DMS 273 treated with DMSO at 0.1 percent for 48 hours (cell line): ENCODE measurements at places on chromosomes 2 and 18.

DNA sequence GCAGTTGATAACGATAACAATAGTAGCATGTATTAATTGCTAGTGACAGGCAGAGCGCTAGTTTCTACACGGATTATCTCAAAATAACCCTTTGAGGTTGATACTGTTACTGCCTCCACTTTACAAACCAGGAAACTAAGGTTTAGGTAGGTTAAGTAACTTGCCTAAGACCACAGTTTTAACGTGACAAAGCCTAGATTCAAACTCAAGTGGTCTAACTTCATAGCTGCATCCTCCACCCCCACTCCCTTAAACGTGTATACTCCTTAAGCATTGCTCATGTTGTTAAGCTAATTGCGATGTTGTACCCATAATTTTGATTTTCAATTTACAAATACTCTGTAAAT, 1.2 kb downstream of the ME2 start:
- no peak for DNase-seq

GRCh38 chr18:57333940-57334339, 18.4 kb upstream of the ST8SIA3 start:
- no peak for DNase-seq

GRCh38 chr2:196368546-196369225, 197.3 kb upstream of the STK17B start:
- DNase-seq = no peak

GRCh38 chr18:13320096-13320495, 101.5 kb downstream of the LDLRAD4 start:
- no peak for DNase-seq

- no peak for DNase-seq
These were observed 23.7 kb upstream of the SCYGR1 start for GRCh38 chr2:227411320-227411989.

- no peak for DNase-seq
These were observed 79.6 kb upstream of the REV1 start for GRCh38 chr2:99569386-99569785.

DNA sequence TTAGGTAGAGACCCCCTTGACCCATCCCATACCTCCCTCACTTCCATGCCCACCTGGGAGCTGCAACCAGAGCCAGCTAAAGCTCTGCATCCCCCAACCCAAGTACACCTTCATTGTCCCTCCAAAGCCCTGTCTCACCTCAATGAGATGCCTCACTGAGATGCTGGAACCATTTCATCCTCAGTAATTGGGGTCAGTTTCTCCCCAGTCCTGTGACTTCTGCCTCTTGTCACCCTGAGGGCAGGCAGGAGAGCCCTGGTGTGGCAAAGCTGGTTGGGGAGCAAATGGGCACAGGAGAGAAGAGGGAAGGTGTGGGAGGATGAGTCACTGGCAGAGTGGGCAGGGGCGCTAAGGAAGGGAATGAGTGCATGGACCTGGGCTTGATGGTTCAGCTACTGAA, 27.9 kb upstream of the NT5DC4 start:
- DNase-seq = no peak

DNA sequence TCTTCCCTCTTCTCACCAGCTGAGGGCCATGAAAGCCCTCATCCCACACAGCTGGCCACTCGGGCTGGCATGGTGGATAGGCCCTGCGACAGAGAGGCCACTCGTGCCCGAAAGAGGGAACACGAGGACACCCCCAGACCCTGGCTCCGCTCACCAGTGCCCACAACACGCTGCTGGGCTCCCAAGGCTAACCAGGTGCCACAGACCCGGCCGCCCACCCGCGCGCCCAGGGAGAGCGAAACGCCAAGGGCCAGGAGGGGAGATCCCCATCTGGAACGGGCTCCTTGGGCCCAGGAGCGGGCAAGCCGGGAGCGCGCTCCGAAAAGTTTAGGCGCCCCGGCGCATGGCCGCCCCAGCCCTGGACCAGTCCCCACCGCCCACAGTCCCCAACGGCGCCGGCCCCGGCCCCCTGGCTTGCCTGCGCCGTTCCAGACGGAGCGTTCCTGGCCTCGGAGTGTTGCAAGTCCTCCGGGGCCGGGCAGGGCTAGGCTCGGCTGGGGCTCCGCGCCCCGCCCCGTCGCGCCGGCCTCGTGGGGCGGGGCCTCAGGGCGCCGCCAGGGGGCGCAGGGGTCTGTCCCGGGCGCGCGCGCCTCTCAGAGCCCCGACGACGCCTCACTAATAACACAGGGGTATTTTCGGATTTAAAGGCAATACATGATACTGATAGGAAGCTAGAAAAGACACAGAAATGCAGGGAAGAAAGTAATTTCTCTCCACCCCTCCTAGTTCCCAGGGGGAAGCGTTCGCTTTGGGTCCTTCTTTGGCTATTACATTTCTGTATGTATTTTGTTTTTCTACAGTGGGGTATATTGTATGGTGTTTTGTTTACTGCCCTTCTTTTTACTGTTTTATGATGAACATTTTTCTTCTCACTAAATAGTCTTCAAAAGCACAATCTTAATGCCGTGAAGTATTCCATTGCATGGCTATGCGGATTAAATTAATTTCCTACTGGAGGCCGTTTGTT, at the start of gene TMBIM1:
Gene TMBIM1 (minus strand): TSS at position 456 of the 967 bp plus-strand sequence. CDS start 10,362 bp downstream, outside the sequence.
- DNase-seq = no peak

DNA sequence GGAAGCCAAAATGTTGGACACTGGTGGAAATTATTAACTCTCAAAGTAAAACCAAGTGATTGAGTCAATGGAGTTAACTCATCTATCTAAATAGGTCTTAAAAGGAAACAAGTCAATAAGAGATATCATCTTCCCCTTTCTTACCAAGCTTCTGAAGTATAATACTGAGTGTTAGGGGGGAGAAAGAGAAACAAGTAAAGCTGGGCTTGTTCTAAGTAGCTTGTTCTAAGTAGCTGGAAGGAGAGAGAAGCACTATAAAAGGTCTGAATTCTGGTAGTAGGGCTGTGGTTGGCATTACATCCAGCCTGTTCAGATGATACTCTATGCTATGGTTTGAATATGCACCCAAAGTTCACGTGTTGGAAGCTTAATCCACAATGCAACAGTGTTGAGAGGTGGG, 26.8 kb downstream of the YES1 start:
- DNase-seq = no peak

GRCh38 chr2:46469116-46469515, 10.2 kb upstream of the TMEM247 start:
- DNase-seq = no peak

GRCh38 chr2:119422360-119423107, 9.1 kb upstream of the TMEM37 start:
- DNase-seq = no peak

- DNase-seq = no peak
These were observed 116.2 kb downstream of the METTL8 start for GRCh38 chr2:171317492-171318125.

DNA sequence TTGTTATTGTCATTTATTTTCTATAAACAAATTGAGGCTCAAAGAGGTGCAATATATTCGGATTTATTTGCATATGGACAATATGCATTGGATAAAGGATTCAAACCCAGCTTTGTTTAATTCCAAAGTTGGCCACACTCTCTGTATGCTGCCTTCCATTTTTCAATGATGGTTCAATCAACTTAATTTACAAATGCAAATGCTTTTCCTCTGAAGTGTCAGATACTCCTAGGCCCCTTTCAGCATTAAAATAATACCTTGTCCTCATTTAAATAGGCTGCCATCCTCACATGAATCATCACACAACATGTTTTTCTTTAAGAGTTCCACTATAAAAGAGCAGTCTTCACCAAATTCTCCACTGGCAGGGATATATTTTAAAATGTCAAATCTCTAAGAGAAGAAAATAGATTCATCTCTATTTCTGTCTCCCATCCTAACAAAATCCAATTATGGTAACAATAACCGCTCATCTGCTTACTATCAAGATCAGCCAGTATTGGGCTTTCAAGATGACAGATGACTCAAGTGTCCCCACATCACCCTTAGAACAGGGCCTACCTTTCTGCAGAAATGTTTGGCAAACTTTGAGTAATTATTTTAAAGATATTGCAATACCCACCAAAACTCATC, 114.8 kb downstream of the SCG2 start:
- DNase-seq = no peak

GRCh38 chr18:57195341-57195740, 48.5 kb downstream of the BOD1L2 start:
- no peak for DNase-seq

DNA sequence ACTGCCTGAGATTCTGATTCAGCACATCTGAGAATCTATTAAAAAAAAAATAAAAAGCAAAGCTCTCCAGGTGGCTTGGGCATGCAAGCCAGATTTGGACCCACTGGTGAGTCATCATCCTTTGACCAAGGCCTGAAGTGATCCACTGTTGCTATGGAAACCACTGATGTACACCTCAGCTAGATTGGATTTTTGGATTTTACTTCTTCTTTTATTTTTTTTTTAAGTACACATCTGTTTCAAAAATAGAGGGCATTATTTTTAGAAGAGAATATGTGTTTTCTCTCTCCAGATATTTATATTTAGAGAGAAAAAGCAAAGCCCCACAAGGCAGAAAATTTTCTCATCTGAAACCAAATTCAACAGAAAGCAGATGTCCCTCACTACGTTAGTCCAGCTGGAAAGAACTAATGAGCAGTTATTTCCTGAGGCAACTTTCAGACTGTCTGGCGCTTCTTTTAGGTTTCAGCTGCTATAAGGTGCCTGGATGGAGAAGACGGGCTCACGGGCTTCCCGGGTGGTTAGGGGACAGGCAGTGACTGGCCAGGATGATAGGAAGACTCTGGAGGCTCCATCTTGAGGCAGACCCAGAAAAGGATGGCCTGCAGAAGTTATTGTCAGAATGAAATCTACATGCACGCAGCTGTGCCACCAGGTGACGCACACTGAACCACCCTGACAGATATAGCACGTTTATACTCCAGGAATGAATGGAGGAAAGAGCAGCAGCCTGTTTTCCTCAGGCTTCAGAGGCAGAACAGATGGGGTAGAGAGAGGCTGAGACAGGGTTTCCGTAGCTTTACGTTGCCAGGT, 50.5 kb downstream of the MRPL35 start:
- peak; percentile 81 for DNase-seq

DNA sequence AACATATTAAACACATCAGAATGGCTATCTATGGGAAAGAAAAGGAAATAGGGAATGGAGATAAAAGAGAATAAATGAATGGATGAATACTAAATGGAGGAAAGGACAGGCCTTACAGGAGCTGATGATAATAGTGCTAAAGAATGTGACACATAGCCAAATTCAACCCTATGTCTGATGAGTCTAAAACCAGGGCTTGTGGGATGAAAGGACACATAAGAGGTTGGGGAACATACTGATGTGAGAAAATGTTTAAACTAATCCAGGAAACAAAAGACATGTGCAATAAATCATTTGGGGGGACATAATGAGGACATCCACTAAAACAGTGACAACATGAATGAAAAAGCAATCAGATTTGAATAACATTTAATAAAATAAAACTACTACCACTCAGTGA, 120.0 kb downstream of the DYM start:
- DNase-seq = no peak

- DNase-seq = no peak
These were observed 124.5 kb upstream of the CDC42EP3 start for GRCh38 chr2:37795938-37796337.
